ENCODE measurements at places on chromosomes 2 and 18.

GRCh38 chr2:17662723-17663122 lies 90.9 kb downstream of the SMC6 start:
- no peak for DNase-seq

- DNase-seq, result no peak
Measured at GRCh38 chr2:144466637-144467036, 53.3 kb downstream of the ZEB2 start.

- DNase-seq, result no peak
Measured at GRCh38 chr2:213306316-213306942, 22.2 kb downstream of the SPAG16 start.

DNA sequence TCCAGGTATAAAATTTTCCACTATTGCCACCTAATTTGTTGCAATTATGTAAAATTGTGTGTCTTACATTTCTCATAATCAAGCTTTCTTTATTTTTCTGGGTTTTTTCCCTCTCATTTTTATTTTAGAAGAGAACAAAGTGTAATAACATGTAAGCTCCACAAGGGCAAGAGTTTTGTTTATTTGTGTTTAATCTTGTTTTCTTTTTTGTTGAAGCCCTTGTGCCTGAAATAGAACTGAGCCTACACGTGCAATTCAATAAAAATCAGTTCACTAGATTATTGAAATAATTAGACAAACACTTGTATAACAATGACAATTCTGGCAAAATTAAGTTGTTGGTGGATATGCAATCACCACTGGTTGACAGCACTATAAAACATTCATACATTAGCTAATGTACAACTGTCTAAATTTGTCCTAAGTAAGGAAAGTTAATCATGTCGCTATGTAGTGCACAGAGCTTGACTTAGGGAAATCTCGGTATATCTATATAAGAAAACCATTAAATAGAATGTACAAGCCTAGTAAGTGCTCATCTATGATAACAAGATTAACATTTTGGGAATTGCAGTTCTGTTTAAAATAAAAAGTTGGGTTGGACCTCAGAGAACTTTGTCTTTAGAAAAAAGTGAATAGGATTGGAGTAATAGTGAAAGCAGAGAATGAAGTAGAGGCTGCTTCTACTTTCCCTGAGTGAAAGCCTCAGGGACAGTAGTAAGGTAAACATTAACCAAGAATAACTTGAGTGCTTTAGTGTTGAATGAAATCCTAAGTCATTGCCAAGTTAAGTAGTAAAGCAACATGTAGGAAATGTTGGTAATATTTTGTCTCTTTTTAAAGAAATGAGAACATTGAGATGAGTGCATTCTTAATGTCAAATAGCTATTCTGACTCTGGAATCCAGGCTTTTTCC lies 37.4 kb upstream of the NOL4 start:
- DNase-seq, result no peak

GRCh38 chr2:227862741-227863588 lies 8.5 kb upstream of the DAW1 start:
- no peak for DNase-seq
